ENCODE measurements at places on chromosomes 16 and 17.

GRCh38 chr16:82583422-82583821 is 43.3 kb upstream of the CDH13 start:
- no peak for DNase-seq

DNA sequence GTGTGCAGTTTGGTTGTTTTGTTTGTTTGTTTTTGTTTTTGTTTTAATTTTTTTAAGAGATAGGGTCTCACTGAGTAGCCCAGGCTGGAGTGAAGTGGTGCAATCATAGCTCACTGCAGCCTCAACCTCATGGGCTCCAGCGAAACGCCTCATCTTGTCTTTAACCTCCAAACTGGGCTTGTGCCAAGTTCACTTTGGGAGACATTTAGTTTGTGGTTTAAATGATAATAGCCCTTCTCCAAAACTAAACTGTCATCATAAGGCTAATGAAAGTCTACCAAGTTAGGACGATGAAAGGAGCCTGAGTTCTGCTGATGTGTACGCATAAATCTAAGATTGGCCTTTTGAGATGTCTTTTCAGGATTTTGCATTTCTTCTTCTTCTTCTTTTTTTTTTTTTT is 6.5 kb upstream of the CARD14 start:
- no peak for DNase-seq

GRCh38 chr17:151004-151403 is 13.6 kb downstream of the SCGB1C2 start:
- no peak for DNase-seq

DNA sequence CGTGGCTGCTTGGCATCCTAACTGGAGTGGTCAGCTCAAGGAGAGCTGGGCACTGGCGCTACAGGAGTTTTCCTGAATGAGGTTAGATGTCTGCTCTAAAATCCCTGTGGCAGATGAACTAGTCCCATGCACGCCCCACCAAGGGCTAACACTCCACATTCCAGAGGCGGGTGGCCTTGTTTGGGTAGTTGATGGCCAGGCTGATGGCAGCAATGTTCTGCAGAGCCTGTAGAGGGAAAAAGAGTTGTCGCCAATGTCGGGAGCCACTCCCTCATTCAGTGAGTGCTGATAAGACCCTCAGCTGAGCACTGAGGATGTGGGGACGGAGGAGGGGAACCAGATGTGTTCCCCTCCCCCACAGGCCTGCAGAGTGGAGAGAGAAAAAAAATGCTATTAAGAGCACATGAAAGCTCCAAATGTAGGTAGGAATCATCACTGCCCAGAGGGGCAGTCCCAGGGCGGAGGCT is 42.5 kb upstream of the ATP2A3 start:
- no peak for DNase-seq

All from Karpas-422 (cell line).